ENCODE measurements at places on chromosomes 16 and 17.

GRCh38 chr17:19447085-19447583 lies 36.1 kb downstream of the RNF112 start:
- no peak for DNase-seq

GRCh38 chr16:60729051-60729450 lies 1307.2 kb downstream of the CDH8 start:
- no peak for DNase-seq

- no peak for DNase-seq
Measured at GRCh38 chr16:50535506-50536257, 12.5 kb upstream of the NKD1 start.

DNA sequence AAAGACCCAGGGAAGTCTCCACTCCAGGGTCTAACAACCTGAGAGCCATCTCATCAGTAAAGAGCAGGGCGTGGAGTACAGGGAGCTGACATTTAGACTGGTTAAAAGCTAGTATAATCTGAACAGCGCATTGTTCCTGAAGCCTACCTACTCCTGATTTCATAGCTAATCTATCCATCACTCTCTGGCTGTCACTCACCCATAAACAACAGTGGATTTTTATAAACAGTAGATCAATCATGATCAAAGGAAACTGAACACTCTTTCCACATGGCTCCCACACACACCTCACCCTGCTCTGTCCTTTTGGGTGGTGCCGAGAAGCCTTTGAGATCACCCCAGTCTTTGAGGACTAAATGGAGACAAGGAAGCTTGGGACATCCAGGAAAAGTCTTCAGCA lies 13.0 kb upstream of the COG1 start:
- no peak for DNase-seq

DNA sequence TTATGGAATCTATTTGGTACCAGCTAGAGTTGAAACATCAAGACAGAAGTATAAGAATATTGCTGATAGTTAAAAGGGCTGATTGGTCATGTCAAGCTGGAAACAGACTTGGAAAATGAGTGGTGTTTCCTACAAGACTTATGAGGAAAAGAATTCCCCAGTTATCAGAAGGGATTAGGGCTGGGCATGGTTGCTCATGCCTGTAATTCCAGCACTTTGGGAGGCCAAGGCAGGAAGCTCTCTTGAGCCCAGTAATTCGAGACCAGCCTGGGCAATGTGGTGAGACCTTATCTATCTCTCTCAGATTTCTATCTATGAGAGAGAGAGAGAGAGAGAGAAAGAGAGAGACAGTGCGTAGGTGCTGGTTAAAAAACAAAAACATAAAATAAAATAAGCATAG lies 139.5 kb upstream of the PMFBP1 start:
- DNase-seq = no peak

- no peak for DNase-seq
Measured at GRCh38 chr17:80529104-80529903, 15.3 kb upstream of the RPTOR start.

- DNase-seq = no peak
Measured at GRCh38 chr17:9255833-9256232, 234.5 kb downstream of the NTN1 start.

GRCh38 chr17:49598918-49599317 lies 23.2 kb downstream of the NXPH3 start:
- no peak for DNase-seq
